ENCODE measurements at places on chromosomes 2 and 18. TPM values are rescaled to one million over a fixed set of nuclear protein-coding genes. Genes with fewer than 3 reads are reported as not detected.

- no peak for DNase-seq
Measured at GRCh38 chr2:189574793-189575475, 5.7 kb downstream of the SLC40A1 start.

- no peak for DNase-seq
Measured at GRCh38 chr2:8615252-8615575, 66.6 kb upstream of the ID2 start.

DNA sequence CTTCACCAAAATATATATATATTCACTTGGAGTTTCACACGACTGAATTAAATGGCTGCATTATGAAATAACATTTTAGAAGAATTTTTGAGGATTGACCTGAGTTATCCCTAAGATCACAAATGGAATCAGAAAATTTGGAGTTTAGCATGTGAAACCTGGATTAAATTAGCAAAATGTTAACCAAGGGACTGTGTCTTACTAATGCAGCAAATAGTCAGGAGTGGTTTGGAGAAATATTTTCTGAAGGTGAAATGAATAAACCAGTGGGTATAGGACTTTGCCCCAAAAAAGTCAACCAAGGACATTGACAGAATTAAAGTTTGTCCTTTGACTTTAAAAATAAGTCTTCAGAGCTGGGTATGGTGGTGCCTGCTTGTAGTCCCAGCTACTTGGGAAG lies 111.2 kb downstream of the PRPF40A start:
- DNase-seq, result no peak

DNA sequence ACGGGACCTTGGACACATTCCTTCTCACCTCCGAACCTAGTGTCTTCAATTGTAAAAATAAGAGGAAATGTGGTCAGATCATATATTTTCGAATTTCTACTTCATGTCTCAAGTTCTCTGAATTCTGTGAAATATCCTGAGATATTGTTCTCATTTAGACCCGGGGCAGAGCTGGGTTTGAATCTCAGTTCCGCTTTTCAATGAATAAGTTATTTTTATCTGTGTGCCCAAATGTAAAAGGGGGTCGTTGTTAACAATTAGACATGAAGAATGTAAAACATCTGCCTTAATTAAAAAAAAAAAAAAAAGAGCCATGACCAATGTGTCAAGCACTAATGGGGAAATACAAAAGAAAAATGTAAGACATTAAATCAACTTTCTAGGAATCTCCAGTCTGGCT lies 48.9 kb upstream of the BCL11A start:
- DNase-seq, result no peak

DNA sequence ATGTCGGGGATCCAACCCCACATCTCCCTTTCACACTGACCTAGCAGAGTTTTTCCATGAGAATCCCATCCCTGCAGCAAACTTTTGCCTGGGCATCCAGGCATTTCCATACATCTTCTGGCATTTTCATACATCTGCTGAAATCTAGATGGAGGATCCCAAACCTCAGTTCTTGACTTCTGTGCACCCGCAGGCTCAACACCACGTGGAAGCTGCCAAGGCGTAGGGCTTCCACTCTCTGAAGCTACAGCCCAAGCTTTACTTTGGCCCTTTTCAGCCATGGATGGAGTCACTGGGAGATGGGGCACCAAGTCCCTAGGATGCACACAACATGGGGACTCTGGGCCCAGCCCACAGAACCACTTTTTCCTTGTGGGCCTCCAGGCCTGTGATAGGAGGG lies 32.2 kb upstream of the TEX51 start:
- DNase-seq, result no peak

GRCh38 chr18:7388741-7389140 lies 157.9 kb downstream of the LRRC30 start:
- no peak for DNase-seq

HMSD gene
- total RNA-seq, result 0.28 TPM

IL36B gene
- total RNA-seq, result not detected

ACKR3 gene
- not detected for total RNA-seq

LAMA1 gene
- 11.4 TPM for total RNA-seq
